ENCODE measurements at places on chromosomes 7 and 10.
A peak's percentile ranks its signal among the peaks of the same experiment; 100 is the strongest.

- peak; percentile 44 for DNase-seq
Observed at GRCh38 chr7:30938435-30939316, 25.1 kb upstream of the GHRHR start.

GRCh38 chr10:99854860-99855259 lies 72.4 kb downstream of the ABCC2 start:
- peak; percentile 7 for DNase-seq

DNA sequence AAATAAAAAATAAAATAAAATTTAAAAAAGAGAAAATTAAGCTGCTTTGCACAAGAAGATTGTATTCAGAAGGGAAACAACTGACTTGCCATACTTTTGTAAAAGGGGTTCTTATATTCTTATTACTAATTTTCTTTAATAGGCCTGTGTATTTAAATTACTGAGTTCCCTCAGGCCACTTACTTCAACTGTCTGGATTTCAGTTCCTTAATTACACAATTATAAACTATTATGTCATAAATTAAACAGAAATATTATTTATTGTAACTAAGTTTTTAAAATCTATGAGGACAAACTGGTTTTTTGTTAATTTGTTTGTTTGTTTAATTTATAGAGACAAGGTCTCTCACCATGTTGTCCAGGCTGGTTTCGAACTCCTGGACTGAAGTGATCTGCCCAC lies 22.4 kb upstream of the MICU1 start:
- no peak for DNase-seq

GRCh38 chr10:15341502-15342128 lies 29.5 kb downstream of the FAM171A1 start:
- no peak for DNase-seq

Measured in kidney epithelial cell (primary cell).